Amniotic stem cell (primary cell): ENCODE measurements at places on chromosomes 13 and 19.

DNA sequence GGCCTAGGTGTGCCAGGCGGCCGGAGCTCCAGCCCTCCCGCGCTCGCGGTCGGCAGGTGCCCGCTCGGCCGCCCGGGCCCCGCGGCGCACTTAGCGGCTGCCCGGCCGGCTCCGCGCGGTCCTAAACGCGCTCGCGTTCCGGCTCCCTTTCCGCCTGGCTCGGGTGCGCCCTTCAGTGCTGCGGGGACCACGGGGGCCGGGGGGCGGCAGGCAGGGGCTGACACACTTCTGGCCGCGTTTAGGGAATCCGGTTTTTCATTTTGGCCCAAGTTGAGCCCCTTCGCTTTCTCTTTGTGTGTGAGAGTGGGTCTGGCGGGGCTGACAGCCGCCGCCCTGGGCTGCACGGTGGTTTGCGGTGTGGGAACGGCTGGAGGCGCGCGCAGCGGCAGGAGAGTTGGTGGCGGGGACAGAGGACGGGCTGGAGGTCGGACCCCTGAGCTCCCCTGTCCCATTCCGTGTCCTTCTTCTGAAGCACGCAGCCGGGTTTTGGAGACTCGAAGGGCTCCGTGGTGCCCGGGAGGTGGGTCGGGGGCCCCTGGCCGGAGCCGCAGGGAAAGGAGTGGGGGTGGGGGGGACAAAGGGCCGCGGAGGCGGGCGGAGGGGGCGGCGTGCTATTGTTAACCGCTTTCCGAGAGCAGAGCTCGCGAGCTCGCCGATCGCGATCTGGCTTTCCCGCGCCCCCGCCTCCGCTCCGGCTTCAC, 3.1 kb downstream of the FGF9 start:
- no peak for DNase-seq

DNA sequence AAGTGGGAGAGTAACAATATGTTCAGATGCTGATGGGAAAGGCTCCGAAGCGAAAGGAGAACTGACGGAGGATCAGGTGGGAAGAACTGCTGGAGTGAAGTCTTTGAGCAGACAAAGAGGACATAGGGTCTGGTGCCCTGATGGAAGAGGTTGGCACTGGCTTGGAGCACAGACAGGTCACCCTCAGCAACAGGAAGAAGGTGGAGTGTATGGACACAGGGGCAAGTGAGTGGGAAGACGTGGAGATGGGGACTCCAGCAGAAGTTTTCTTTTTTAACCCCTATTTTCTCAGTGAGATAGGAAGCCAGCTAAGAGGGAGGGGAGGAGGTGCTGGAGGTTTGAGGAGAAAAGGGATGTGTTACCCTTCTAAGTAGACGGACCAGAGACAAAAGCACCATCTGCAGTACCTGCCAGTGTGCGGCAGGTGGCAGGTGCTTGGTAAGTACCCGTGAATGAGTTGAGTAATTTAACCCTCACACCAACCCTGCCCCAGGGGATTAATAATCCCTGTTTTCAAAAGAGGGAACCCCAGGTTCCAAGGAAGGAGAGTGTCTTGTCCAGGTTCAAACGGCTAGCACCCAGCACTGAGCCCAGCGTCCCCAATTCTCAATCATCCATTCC, 11.2 kb downstream of the HAS1 start:
- no peak for DNase-seq

DNA sequence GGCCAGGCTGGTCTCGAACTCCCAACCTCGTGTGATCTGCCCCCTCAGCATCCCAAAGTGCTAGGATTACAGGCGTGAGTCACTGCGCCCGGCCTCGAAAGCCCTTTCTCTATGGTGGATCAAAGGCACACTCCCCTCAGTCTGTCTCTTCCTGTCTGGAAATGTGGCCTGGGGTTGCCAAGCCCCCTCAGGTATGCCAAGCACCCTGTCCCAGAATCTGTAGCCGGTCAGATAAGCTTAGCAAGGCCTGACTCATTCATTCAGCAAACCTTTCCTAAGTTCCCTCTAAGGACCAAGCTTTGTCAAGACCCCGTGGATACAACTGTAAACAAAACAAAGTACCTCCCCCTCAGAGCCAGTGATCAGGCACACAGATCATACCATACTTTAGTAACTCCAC, 14.1 kb downstream of the NUCB1 start:
- DNase-seq = no peak

GRCh38 chr13:66219506-66219905, 1010.6 kb downstream of the PCDH9 start:
- no peak for DNase-seq

- DNase-seq = no peak
Observed at GRCh38 chr19:4636761-4637160, 2.6 kb upstream of the TNFAIP8L1 start.
